Adrenal gland (tissue), 19 donors: ENCODE measurements at places on chromosomes 6 and 20. TPM values are rescaled to one million over a fixed set of nuclear protein-coding genes. Genes with fewer than 3 reads are reported as not detected.
A peak's percentile ranks its signal among the peaks of the same experiment; 100 is the strongest.

Gene ECT2L
- 0.39 TPM for total RNA-seq

Gene DTD1
- 33.9 TPM for total RNA-seq

Gene AVP
- not detected for total RNA-seq

Gene ZNF341
- total RNA-seq, result 2.8 TPM

Gene DSN1
- 9.0 TPM for total RNA-seq

Gene SCRT2
- total RNA-seq, result not detected

Gene HLA-G
- not detected for total RNA-seq

Gene LST1
- total RNA-seq, result 14.3 TPM

GRCh38 chr20:36744764-36745191 lies 1.1 kb downstream of the NDRG3 start:
- H3K4me3 ChIP-seq, result no peak overlapping the region
- H3K27ac ChIP-seq, result peak overlapping the region; percentile 70
- peak; percentile 86 for DNase-seq
- no peaks in the 10 kb centered on the region for H3K36me3 ChIP-seq
- H3K27me3 ChIP-seq, result no peaks in the 10 kb centered on the region

DNA sequence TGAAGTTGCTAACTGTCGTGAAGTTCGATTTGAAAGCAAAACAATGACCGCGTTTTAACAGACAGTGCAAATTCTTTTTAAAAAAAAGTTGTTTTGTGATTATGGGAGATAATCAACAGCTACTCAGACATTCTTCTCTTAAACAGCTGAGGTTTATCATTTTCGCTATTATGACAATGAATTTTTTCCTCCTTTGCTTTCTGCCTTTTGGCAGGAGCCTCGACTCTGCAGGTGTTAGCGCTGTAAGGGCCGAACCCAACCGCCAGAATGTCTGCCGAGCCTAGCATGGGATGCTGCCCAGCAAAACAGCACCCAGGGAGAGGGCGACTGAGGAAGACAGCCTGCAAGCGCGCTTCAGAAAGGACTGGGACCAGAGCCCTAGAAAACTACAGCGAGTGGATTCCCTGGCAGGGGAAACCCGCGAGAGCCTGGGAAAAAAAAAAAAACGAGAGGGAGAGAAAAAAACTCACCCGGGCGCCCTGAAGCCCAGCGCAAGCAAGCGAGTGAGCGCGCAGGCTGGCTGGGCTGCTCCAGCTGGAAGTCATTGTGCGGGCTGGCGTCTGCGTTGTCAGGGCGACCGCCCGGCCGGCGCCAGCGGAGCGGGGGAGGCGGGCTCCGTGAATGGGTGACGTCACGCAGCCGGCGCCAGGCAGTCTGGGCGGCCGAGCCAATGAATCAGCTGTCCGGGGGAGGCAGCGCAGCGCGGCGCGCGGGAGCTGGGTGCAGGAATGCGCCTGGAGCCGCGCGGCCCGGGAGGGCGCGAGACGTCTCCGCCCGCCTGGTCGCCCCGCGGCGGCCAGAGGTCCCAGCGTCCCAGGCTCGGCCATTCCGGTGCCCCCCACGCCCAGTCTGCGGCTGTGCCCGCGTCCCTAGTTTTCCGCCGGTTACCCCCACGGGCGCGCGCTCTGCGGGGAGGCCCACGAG lies 32.7 kb upstream of the ID4 start:
- DNase-seq, result peak; percentile 93
- H3K4me1 ChIP-seq, result peaks cover 14% of the 10 kb centered on the region
- H3K4me3 ChIP-seq, result peak overlapping the region; percentile 14
- no peaks in the 10 kb centered on the region for H3K27me3 ChIP-seq
- no peaks in the 10 kb centered on the region for H3K36me3 ChIP-seq

GRCh38 chr6:81758221-81758620 lies 5.7 kb upstream of the TENT5A start:
- no peaks in the 10 kb centered on the region for H3K27me3 ChIP-seq
- H3K4me1 ChIP-seq, result no peaks in the 10 kb centered on the region
- H3K27ac ChIP-seq, result no peak overlapping the region

DNA sequence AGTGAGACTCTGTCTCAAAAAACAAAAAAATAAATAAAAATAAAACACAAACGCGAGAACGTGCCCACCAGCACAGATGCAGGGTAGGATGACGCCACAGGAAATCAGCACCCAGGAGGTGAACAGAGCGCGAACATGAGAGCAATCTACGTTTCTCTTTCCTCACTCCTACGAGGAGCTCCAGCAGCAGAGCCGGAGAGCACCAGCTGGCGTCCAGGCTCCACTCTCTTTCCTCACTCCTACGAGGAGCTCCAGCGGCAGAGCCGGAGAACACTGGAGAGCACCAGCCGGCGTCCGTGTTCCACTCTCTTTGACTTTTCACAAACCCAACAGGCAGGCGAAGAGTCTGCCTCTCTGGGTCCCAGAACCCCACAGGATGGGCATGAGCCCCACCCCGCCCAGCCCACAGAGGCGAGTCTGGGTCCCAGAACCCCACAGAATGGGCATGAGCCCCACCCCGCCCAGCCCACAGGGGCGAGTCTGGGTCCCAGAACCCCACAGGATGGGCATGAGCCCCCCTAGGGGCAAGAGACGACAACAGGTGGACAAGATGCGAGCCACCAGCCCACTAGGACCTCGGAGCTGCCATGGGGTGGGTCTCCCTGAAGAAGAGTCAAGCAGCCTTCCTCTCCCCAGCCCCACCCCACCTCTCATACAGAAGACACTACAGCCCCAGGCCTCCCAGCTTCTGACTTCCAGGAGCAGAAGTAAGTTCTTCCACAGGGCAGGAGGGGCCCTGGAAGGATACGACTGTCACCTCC lies 20.2 kb downstream of the ZBTB46 start:
- H3K27me3 ChIP-seq, result no peaks in the 10 kb centered on the region
- H3K36me3 ChIP-seq, result no peaks in the 10 kb centered on the region
- DNase-seq, result no peak
- no peak overlapping the region for H3K4me3 ChIP-seq
- no peaks in the 10 kb centered on the region for H3K4me1 ChIP-seq

DNA sequence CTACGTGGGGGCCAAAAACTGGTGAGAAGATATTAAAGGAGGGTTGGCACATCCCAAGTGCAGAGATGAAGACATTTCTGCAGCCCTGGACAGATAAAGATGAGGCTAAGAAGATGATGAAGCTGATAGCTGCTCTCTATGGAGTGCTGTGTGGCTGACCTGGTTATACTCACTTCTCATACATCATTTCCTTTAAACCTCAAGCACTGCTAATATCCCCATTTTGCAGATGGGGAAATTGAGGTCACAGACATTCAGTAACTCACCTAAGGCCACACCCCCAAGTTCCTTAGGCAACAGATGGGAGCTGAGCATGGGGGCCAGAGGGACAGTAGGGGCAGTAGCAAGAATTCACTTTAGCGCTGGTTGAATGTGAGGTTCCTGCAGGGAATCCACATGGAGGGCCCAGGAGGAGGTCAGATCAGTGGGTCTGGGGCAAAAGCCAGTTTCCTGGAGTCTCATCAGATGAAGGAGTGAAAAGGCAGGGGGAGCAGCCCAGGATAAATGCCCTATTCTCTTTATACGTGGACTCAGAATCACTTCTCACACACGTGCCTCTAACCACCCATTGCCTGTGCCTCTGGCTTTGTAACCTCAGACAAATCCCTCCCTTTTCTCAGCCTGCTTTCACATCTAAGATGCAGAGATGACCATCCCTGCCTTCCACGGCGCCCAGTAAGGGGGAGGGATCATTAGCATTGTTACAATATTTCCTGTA lies 125.8 kb downstream of the NFATC2 start:
- DNase-seq, result no peak
- H3K4me3 ChIP-seq, result no peak overlapping the region
- no peaks in the 10 kb centered on the region for H3K4me1 ChIP-seq
- no peak overlapping the region for H3K27ac ChIP-seq
- H3K27me3 ChIP-seq, result no peaks in the 10 kb centered on the region

- H3K4me1 ChIP-seq, result no peaks in the 10 kb centered on the region
- DNase-seq, result no peak
- H3K27ac ChIP-seq, result no peak overlapping the region
- no peaks in the 10 kb centered on the region for H3K36me3 ChIP-seq
Measured at GRCh38 chr6:111724505-111724904, 118.8 kb upstream of the TRAF3IP2 start.

GRCh38 chr6:63571361-63572043 lies 778 bp upstream of the LOC128125822 start:
- H3K27ac ChIP-seq, result peak overlapping the region; percentile 99
- H3K4me3 ChIP-seq, result no peak overlapping the region
- peaks cover 35% of the 10 kb centered on the region for H3K4me1 ChIP-seq
- peak; percentile 78 for DNase-seq
- no peaks in the 10 kb centered on the region for H3K36me3 ChIP-seq

GRCh38 chr6:104625536-104625935 lies 234.2 kb downstream of the HACE1 start:
- no peak overlapping the region for H3K4me3 ChIP-seq
- no peaks in the 10 kb centered on the region for H3K4me1 ChIP-seq
- no peak overlapping the region for H3K27ac ChIP-seq
- H3K27me3 ChIP-seq, result no peaks in the 10 kb centered on the region
- DNase-seq, result no peak

GRCh38 chr6:167870321-167870720 lies 43.6 kb downstream of the AFDN start:
- no peak overlapping the region for H3K4me3 ChIP-seq
- H3K27ac ChIP-seq, result no peak overlapping the region
- DNase-seq, result no peak
- H3K36me3 ChIP-seq, result no peaks in the 10 kb centered on the region
- no peaks in the 10 kb centered on the region for H3K27me3 ChIP-seq

DNA sequence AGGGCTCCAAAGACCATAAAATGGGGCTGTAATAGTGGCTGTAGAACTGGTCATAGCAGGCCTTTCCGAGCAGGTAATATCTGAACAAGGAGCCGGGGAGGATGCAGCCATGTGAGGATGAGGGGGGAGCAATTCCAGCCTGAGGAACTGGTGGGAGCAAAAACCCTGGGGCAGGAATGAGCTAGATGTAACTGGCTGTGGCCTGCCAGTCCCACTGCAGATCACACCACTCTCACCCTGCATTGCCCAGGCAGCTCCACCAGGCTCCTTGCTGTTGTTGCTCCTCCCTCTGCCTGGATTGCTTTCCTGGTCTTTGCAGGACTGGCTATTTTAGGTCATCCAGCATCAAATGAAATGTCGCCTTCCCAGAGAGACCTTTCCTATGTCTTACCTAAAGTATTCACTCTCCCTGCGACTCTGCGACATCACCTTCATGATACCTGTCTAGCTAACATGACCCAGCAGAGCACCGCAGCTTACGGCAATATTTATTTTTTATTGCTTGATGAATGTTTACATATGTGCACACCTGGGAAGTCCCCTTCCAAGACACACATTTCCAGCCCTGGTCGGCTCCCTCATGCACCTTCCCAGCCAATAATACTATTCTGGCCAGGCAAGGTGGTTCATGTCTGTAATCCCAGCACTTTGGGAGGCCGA lies 2.4 kb upstream of the ZFP64 start:
- H3K4me1 ChIP-seq, result peaks cover 10% of the 10 kb centered on the region
- H3K27ac ChIP-seq, result no peak overlapping the region
- H3K27me3 ChIP-seq, result no peaks in the 10 kb centered on the region
- peak; percentile 39 for DNase-seq
- H3K36me3 ChIP-seq, result no peaks in the 10 kb centered on the region
- no peak overlapping the region for H3K4me3 ChIP-seq

GRCh38 chr20:24402188-24402587 lies 67.2 kb upstream of the SYNDIG1 start:
- H3K27ac ChIP-seq, result no peak overlapping the region
- no peak overlapping the region for H3K4me3 ChIP-seq
- DNase-seq, result no peak
- no peaks in the 10 kb centered on the region for H3K27me3 ChIP-seq

DNA sequence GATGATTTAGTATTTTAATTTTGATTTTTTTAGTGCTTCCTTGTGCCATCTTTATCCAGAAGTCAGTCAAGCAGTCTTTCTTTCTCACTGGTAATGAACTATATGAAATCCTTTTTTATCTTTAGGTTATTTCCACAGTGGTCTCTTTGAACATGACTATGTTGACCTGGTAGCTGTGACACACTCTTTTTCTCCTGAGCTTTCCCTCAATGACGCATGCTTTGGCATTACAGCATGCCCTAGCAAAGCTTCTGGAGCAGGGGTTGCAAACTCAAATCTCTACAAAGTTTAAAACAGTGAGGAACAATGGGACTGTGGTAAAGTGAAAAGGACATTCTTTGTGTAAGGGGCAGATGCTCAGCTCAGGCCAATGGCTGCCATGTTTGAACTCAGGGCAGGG lies 4.5 kb upstream of the PLAGL1 start:
- DNase-seq, result no peak
- no peak overlapping the region for H3K4me3 ChIP-seq
- no peaks in the 10 kb centered on the region for H3K27me3 ChIP-seq
- H3K4me1 ChIP-seq, result no peaks in the 10 kb centered on the region
- H3K27ac ChIP-seq, result no peak overlapping the region

DNA sequence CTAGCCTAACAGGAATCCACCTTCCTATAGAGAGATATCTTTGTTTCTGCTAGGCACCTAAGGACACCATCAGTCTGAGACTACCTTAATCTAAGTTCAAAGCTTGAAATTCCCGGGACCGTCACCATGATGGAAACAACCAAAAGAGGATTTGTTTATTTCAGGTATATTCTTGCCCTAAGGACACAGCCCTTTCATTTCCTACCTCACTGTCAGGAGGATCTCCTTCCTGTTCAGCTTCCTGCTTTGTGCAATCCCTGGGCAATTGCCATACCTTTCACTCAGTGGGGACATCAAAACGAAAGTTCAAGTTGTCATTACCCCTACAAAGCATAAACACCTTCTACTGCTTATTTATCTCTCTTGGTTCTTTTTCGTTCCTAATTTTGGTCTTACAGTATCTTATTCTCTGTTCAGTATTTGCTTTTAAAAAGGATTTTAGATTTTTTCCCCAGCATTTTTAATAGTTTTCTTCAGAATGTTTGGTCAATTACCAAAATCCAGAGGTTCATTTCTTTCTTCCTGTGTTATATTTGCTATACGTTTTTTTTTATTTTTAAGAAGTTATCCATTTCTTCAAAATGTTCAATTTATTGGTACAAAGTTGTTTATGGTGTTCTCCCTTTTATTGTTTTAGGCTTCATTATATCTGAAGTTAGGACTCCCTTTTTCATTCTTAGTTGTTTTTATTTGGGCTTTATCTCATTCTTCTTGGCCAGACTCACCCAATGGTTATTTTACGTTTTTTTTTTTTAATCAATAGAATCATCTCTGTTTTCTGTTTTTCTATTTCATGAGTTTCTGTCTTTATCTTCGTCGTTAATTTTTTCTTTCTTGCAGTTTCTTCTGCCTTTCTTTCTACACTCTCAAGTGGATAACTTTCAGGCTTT lies 13.0 kb upstream of the TBPL1 start:
- H3K4me3 ChIP-seq, result no peak overlapping the region
- no peaks in the 10 kb centered on the region for H3K36me3 ChIP-seq
- H3K27ac ChIP-seq, result no peak overlapping the region

GRCh38 chr6:170017603-170018320 lies 266.3 kb downstream of the ERMARD start:
- H3K27ac ChIP-seq, result no peak overlapping the region
- no peak for DNase-seq
- H3K36me3 ChIP-seq, result no peaks in the 10 kb centered on the region
- no peak overlapping the region for H3K4me3 ChIP-seq
- H3K27me3 ChIP-seq, result peaks cover 7% of the 10 kb centered on the region
- peaks cover 7% of the 10 kb centered on the region for H3K4me1 ChIP-seq

DNA sequence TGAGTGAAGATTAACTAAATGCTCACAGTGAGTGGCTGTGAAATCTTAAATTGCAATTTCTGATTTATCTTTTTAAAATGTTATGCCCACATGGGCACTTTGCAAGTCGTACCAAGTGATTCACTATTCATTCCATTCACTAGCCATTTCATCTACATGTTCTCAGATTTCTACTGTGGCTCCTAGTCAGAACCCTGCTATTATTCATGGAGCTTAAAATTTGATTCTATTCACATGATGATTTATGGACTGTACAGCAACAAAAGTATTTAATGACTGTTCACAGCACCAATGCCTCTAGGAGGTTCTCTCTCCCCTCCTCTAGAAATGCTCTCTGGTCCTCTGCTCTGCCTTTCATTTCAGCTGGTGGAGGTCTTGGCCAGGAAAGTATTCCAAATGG lies 133.5 kb upstream of the MAP3K7 start:
- H3K4me3 ChIP-seq, result no peak overlapping the region
- H3K27me3 ChIP-seq, result no peaks in the 10 kb centered on the region
- H3K4me1 ChIP-seq, result no peaks in the 10 kb centered on the region
